ENCODE measurements at places on chromosomes 7 and 10. TPM values are rescaled to one million over a fixed set of nuclear protein-coding genes. Genes with fewer than 3 reads are reported as not detected.

Gene GHRHR
- total RNA-seq = not detected

Gene SLC39A12
- total RNA-seq = not detected

Gene GPR37
- total RNA-seq = not detected

Gene MAGI2
- total RNA-seq = 0.13 TPM

Gene TMEM229A
- total RNA-seq = not detected

Gene NRF1
- 24.7 TPM for total RNA-seq

Gene AKR1B15
- not detected for total RNA-seq

Gene TRIM50
- not detected for total RNA-seq

Data from activated CD4-positive, alpha-beta memory T cell treated with anti-CD3 and anti-CD28 coated beads, Interleukin-2, amount 10 ng/mL, durations not matched to agents 7 days and 5 days (primary cell).